Neural crest cell (in vitro differentiated cells): ENCODE measurements at places on chromosomes 2 and 18. TPM values are rescaled to one million over a fixed set of nuclear protein-coding genes. Genes with fewer than 3 reads are reported as not detected.
A peak's percentile ranks its signal among the peaks of the same experiment; 100 is the strongest.

- H3K27me3 ChIP-seq: peaks cover 67% of the 10 kb centered on the region
- no peak for DNase-seq
- peaks cover 4% of the 10 kb centered on the region for H3K4me1 ChIP-seq
- no peaks in the 10 kb centered on the region for H3K36me3 ChIP-seq
These were observed 849 bp downstream of the AQP4 start for GRCh38 chr18:26864658-26865057.

GRCh38 chr2:105078906-105079495, 41.1 kb downstream of the MRPS9 start:
- H3K4me1 ChIP-seq: peaks cover 21% of the 10 kb centered on the region
- peaks cover 7% of the 10 kb centered on the region for H3K36me3 ChIP-seq
- no peak overlapping the region for H3K4me3 ChIP-seq
- no peak for DNase-seq
- no peak overlapping the region for H3K27ac ChIP-seq
- H3K27me3 ChIP-seq: no peaks in the 10 kb centered on the region

- no peaks in the 10 kb centered on the region for H3K36me3 ChIP-seq
- no peak overlapping the region for H3K4me3 ChIP-seq
- no peak overlapping the region for H3K27ac ChIP-seq
- DNase-seq: no peak
- peaks cover 21% of the 10 kb centered on the region for H3K4me1 ChIP-seq
These were observed 162.2 kb upstream of the MEIS1 start for GRCh38 chr2:66272751-66273150.

The TOGARAM2 gene
- 0.35 TPM in 1 of 2 replicates, not detected in the other for total RNA-seq

The ATP6V1B1 gene
- total RNA-seq: 4.3 and 4.6 TPM in 2 replicates

The PCBP1 gene
- 365 and 382 TPM in 2 replicates for total RNA-seq

DNA sequence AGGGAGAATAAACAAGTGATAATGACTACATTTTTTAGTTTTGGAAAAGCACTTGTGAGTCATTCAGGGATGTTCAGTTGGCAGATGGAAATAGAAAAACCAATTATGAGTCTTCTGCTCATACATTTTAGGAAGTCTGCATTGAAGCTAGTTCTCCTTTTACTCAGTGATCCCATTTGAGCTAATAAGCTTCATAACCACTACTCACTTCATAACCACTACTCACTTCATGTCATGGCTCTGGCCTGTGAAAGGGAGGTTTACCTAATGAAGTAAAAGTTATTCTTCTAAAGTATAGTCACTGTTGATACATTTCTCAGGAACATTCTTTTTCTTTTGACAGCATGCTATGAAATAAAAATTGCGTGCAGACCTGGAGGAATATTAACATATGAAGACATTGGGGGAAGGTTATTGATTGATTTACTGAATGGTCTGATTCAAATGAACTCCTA, 948.7 kb downstream of the TSN start:
- H3K4me3 ChIP-seq: no peak overlapping the region
- no peaks in the 10 kb centered on the region for H3K36me3 ChIP-seq
- H3K27me3 ChIP-seq: no peaks in the 10 kb centered on the region
- H3K27ac ChIP-seq: no peak overlapping the region
- DNase-seq: no peak

DNA sequence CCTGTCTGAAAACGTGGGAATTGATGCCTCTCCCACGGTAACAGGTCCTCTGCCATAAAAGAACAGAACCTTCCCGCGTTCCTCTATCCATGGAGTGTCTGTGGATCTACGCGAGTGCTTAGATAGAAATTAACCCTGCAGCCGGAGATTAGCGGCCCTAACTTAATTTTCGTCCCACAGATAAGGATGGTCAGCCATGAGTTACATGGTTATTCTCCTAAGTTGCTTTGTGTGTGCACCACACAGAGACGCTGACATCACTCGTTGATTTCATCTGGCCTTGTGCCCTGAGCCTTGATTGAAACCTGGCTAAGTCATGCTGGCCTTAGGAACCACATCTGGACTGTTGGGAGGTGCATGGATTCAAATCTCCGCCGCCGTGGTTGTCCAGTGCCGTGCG, 132.1 kb downstream of the GBX2 start:
- no peaks in the 10 kb centered on the region for H3K27me3 ChIP-seq
- no peak for DNase-seq
- peaks cover 3% of the 10 kb centered on the region for H3K36me3 ChIP-seq
- no peak overlapping the region for H3K4me3 ChIP-seq

The PECR gene
- total RNA-seq: 12.5 and 18.2 TPM in 2 replicates

The TMEM200C gene
- 24.2 and 26.1 TPM in 2 replicates for total RNA-seq

DNA sequence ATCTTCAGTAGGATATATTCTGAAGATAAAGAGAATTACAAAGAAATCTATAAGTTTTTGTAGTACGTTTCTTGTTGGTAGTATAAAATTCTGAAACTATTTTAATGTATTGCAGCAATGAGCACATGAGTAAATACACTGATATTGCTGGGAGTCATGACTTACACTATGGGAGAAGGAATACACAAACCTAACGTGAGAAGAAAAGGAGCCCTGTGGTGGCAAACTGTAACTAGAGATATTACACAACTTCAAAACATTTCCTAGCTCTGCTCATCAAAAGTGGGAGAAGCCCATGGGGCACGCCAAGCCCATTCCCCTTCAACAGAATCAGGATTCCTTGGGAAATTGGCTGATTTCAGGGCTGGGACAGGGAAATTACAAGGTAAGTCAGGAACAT, 20.5 kb downstream of the SPIRE1 start:
- peak overlapping the region; percentile 35 for H3K27ac ChIP-seq
- peaks cover 18% of the 10 kb centered on the region for H3K4me1 ChIP-seq
- no peaks in the 10 kb centered on the region for H3K27me3 ChIP-seq
- H3K4me3 ChIP-seq: no peak overlapping the region
- DNase-seq: no peak

DNA sequence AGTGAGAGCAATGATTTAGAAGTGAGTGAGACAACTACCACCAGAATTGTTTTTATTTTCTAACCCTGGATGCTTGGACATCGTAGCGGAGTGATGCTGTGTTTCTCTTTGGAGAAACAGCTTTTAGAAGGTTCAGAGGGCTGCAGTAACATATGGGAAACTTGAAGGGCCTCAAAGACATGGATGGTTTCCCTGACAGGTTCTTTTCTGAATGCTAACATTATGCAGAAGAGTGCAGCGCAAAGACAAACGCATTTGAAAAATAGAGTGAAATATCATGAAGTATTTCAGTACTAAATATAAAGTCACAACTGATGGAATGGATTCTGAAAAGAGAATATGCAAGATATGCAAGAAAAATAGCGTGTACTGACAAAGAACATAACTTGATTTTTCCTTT, 385.1 kb upstream of the DSEL start:
- peaks cover 4% of the 10 kb centered on the region for H3K4me1 ChIP-seq
- no peaks in the 10 kb centered on the region for H3K27me3 ChIP-seq
- H3K4me3 ChIP-seq: no peak overlapping the region
- DNase-seq: no peak

DNA sequence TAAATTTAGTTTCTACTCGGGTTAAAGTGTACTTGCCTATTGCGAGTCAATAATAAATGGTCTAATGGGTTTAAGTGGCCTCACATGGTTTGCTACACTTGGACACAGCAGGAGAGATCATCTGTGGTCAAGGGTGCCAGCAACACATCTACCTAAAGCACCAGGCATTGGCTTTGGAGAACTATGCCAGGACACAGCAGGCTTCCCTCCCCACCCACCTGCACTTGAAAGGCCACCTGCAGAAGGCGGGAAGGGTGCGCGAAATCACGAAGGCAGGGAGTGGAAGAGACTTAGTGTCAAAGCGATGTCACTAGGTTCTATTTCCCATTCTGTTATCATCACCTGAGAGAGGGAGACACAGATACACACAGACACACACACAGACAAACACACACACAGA, 44.5 kb downstream of the MYT1L start:
- H3K27me3 ChIP-seq: peaks cover 7% of the 10 kb centered on the region
- DNase-seq: no peak
- H3K4me3 ChIP-seq: no peak overlapping the region
- no peaks in the 10 kb centered on the region for H3K4me1 ChIP-seq

DNA sequence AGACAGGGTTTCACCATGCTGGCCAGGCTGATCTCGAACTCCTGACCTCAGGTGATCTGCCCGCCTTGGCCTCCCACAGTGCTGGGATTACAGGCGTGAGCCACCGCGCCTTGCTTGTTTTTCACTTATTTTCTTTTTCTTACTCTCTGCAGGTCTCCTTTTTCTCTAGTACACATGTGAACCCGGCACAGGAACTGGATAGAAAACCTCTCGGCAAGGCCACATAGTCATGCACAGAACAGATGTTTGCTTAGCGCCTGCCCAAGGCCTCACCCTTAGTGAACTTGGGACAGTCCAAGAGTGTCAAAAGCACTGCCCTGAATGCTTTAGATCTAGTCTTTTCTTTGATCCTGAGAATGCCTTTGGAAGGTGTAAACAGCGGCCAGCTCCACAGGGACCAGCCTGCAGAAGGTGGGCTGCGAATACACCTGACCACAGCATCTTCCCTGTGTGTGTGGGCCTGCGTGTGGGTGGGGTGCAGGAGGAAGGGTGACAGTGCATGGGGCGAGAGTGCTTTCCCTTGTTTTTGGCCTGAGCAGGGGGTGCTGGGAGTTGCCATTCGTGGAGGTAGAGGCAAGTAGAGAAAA, 27.0 kb downstream of the IMPA2 start:
- peak overlapping the region; percentile 51 for H3K27ac ChIP-seq
- DNase-seq: no peak
- H3K4me3 ChIP-seq: no peak overlapping the region
- peaks cover 7% of the 10 kb centered on the region for H3K4me1 ChIP-seq
- H3K36me3 ChIP-seq: peaks cover 5% of the 10 kb centered on the region

The ASB18 gene
- not detected in 2 replicates for total RNA-seq

DNA sequence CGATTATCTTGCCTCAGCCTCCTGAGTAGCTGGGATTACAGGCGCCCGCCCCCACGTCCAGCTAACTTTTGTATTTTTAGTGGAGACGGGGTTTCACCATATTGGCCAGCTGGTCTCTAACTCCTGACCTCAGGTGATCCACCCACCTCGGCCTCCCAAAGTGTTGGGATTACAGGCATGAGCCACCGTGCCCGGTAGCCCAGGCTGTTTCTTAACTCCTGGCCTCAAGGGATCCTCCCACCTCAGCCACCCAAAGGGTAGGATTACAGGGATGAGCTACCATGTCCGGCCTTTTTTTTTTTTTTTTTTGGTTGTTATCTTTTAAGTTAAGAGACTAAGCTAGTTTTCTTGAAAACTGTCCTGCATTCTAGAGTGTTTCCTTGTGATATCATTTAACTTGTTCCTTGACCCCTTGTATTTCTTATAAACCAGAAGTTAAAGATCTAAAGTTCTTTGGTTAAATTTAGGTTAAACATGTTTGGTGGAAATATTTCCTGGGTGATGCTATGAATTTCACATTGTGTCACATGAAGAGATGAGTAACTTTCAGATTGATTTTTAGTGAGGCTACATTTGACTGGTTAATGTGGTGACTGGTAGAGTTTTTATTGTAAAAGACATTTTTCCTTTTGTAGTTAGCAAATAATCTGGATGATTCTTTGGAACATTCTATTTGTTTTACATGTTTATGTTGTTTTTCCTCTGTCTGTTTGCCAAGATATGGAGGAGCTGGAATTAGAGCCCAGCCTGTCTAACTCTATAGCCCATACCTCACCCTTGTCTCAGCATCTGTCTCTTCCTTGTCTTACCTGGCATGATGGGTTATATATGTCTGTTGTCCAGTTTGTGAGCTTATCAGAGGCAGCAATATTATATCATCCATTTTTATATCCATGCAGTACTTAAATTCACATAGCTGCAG, 5.2 kb downstream of the NCAPH start:
- peaks cover 14% of the 10 kb centered on the region for H3K36me3 ChIP-seq
- H3K4me3 ChIP-seq: no peak overlapping the region
- no peak overlapping the region for H3K27ac ChIP-seq

- no peak overlapping the region for H3K4me3 ChIP-seq
- H3K36me3 ChIP-seq: no peaks in the 10 kb centered on the region
- no peak for DNase-seq
- peaks cover 11% of the 10 kb centered on the region for H3K4me1 ChIP-seq
- H3K27ac ChIP-seq: no peak overlapping the region
- H3K27me3 ChIP-seq: peaks cover 7% of the 10 kb centered on the region
These were observed 46.7 kb upstream of the KCNF1 start for GRCh38 chr2:10864861-10865636.

The BOK gene
- total RNA-seq: 6.9 and 8.7 TPM in 2 replicates

The DTNA gene
- total RNA-seq: 11.3 and 13.3 TPM in 2 replicates

The HPCAL1 gene
- total RNA-seq: 16.2 and 17.3 TPM in 2 replicates

GRCh38 chr2:206700156-206700555, 18.0 kb downstream of the DYTN start:
- H3K36me3 ChIP-seq: no peaks in the 10 kb centered on the region
- DNase-seq: no peak
- no peak overlapping the region for H3K27ac ChIP-seq
- no peak overlapping the region for H3K4me3 ChIP-seq

The ADRA2B gene
- total RNA-seq: 0.79 and 0.82 TPM in 2 replicates

GRCh38 chr2:227856697-227857096, 14.7 kb upstream of the DAW1 start:
- H3K4me1 ChIP-seq: no peaks in the 10 kb centered on the region
- H3K27ac ChIP-seq: no peak overlapping the region
- DNase-seq: no peak
- peaks cover 3% of the 10 kb centered on the region for H3K27me3 ChIP-seq
- no peak overlapping the region for H3K4me3 ChIP-seq

DNA sequence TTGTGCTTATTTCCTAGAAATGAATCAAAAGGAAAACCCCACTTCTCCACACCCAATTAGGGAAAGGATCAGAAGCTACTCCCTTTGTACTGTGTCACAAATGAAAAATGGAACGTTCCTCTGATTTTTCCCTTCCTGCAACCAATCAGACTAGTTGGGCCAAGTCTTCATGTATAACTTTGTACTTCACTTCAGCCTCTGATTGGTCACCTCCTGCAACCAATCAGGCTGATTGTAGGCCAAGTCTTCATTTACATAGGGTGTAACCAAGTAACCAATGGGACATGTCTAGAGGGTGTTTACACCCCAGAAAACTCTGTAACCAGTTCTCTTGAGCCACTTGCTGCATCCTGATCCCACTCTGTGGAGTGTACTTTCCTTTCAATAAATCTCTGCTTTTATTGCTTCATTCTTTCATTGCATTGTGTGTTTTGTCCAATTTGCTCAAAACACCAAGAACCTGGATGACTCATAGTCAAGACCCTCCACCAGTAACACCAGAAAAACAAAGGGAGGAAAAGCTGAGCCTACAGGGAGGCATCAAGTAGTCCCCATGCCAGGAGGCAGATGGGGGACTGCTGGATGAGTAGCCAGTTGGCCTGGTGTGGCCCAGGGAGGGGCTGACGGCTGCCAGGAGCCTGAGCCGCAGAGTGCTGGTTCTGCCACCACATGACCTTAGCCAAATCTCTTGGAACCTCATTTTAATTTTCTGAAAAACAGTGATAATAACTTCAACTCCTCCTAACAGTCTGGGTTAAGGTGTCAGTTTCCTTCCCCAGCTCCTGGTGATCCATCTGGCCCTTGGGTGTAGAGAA, 46.1 kb downstream of the SOWAHC start:
- no peaks in the 10 kb centered on the region for H3K36me3 ChIP-seq
- H3K27me3 ChIP-seq: no peaks in the 10 kb centered on the region
- DNase-seq: no peak
- no peak overlapping the region for H3K4me3 ChIP-seq
